ENCODE measurements at places on chromosomes 2 and 18.

- no peak for DNase-seq
Measured at GRCh38 chr18:78896111-78896905, 83.3 kb upstream of the SALL3 start.

- no peak for DNase-seq
Measured at GRCh38 chr2:25337891-25338290, 3.8 kb downstream of the DNMT3A start.

- no peak for DNase-seq
Measured at GRCh38 chr18:39870591-39870990, 2084.4 kb upstream of the PIK3C3 start.

DNA sequence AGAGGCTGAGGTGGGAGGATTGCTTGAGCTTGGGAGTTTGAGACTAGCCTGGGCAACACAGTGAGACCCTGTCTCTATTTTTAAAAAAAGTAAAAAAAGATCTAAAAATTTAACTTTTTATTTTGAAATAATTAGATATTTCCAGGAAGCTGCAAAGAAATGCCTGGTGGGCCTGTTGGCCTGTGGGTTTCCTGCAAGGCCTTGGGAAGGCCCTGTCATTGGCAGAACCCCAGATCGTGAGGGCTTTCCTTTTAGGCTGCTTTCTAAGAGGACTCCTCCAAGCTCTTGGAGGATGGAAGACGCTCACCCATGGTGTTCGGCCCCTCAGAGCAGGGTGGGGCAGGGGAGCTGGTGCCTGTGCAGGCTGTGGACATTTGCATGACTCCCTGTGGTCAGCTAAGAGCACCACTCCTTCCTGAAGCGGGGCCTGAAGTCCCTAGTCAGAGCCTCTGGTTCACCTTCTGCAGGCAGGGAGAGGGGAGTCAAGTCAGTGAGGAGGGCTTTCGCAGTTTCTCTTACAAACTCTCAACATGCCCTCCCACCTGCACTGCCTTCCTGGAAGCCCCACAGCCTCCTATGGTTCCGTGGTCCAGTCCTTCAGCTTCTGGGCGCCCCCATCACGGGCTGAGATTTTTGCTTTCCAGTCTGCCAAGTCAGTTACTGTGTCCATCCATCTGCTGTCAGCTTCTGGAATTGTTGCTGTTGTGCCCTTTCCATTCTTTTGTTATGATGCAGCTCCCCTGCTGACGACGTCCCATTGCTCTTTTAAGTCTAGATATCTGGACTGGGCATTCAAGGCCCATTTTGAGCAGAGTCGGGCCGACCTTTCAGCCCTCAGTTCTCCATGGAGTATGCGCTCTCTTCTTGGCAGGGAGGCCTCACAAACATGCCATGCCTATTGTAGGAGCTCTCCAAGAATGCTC lies 6.6 kb downstream of the PROC start:
- no peak for DNase-seq

DNA sequence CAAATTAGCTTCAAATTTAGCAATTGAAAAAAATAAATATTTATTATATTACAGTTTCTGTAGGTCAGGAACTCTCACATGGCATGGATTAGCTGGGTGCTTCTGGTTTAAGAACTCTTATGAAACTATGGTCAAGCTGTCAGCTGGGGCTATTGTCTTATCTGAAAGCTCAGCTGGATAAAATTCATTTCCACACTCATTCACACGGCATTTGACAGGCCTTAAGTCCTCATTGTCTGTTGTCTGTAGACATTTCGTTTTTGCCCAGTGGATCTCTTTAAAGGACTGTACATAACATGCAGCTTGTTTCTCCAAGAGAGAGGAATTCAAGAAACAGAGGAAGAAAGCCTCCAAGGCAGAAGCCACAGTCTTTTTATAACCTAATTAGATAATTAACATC lies 1556.8 kb upstream of the SLC39A10 start:
- DNase-seq: no peak

GRCh38 chr18:424668-425067 lies 75.8 kb downstream of the COLEC12 start:
- no peak for DNase-seq

GRCh38 chr2:84919885-84920580 lies 14.6 kb downstream of the TMSB10 start:
- peak; percentile 84 for DNase-seq

GRCh38 chr2:42047488-42048298 lies at the start of gene PKDCC:
Gene PKDCC, plus strand, starts transcription at chr2:42048021. Its CDS starts 179 bp downstream, at chr2:42048200.
- peak; percentile 91 for DNase-seq

DNA sequence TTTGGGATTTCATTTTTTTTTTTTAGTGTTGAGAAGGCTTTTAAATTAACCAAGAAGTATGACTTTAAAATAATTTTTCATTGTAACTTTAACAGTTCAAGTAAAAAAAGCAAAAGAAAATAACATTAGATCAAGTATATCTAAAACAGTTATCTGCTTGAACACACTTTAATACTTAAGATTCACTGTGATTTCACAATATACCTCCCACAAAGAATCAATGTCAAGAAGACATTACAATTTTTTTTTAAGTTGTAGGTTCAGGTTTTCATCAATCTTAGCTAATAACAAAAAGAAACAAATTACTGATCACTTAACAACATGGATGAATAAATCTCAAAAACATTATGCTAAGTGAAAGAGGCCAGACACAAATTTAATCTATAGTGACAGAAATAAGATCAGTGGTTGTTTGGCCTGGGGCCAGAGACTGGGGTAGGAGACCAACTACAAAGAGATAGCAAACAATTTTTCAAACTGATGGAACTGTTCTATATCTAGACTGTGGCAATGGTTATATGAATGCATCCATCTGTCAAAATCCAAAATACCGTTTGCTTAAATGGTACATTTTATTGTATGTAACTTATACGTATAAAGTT lies 74.8 kb upstream of the FRZB start:
- no peak for DNase-seq

GRCh38 chr2:31983762-31984467 lies 26.9 kb downstream of the MEMO1 start:
- no peak for DNase-seq

GRCh38 chr18:1994471-1994870 lies 576.8 kb downstream of the METTL4 start:
- no peak for DNase-seq

- peak; percentile 48 for DNase-seq
Measured at GRCh38 chr18:46281185-46282176, 177.3 kb downstream of the HAUS1 start.

GRCh38 chr2:191311627-191312026 lies 66.4 kb downstream of the MYO1B start:
- peak; percentile 53 for DNase-seq

DNA sequence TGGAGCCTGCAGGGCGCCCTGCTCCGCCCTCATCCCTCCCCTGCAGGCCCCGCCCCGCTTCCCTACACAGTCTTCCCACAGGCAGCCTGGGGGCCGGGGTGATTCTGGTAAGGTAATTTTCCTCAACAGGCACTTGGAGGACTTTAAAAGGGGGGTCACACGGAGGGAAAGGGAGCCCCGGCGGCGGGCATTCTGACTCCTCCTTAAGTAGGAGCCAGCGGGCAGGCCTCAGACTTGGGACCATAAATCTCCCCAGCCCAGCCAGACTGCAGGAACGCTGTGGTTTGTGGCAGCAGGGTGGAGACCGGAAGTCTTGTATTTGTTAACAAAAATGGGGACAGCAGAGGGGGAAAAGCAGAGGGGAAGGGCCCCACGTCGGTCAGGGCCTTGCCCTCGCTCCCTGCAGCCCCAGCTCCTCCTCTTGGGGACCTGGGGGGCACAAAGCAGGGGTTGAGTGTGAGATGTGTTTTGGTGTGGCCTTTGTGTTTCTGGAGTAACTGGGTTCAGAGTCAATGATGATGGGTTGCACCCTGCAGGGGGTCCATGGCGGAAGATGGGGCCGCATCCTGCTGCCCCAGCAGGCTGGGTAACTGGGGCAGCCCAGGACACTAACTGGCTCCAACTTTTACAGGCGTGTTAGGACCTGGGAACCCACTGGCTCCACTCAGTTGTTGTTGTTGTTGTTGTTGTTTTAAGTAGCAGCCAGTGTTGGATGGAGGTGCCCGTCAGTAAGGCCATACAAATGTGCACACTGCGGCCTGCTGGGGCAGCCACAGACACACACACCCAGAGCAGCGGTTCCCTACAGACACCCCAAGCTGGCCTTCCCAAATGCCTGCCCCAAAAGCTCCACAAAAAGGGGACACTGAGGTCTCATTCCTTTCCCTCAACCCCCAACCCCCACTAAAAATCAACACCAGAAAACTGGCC lies 27.7 kb downstream of the SMAD7 start:
- DNase-seq: peak; percentile 86

DNA sequence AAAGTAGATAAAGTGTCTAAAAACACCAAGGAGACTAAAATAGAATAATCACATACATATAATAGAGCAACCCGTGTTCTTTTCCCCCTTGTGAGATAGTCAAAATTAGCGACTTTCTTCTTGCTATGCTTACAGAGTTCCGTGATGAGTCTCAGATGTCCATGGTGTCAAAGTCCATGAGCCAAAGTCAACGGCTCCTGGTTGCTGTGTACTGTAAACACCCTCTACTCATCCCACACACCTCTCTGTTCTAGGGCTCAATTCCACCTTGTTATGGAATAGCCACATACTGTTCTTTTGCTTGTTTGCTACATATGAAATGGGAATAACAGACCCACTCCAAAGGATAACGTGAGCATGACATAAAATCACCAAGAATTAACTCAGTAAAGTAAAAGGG lies 52.5 kb downstream of the GAREM1 start:
- no peak for DNase-seq

- no peak for DNase-seq
Measured at GRCh38 chr2:228648541-228648940, 467.1 kb upstream of the SPHKAP start.
